ENCODE measurements at places on chromosomes 6 and 20.

GRCh38 chr20:50730765-50731054 is 670 bp upstream of the PARD6B start:
- DNase-seq, result no peak

- no peak for DNase-seq
These were observed 87.3 kb downstream of the PKHD1 start for GRCh38 chr6:52000064-52000463.

- no peak for DNase-seq
These were observed 81.5 kb downstream of the EDN1 start for GRCh38 chr6:12371641-12372146.

DNA sequence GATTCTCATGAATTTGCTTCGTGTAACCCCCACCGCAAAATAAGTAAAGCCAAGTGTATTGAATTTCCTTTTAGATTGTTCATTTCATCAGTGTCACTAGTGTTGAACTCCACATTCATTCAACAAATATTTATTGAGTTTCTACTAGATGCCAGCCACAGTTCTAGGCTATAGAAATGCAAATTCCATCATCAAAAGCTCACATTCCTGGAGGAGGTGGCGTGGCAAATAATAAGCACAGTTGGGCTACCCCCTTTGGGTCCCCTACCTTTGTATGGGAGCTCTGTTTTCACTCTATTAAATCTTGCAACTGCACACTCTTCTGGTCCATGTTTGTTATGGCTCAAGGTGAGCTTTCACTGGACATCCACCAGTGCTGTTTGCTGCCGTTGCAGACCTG is 12.7 kb upstream of the ME1 start:
- DNase-seq, result no peak

DNA sequence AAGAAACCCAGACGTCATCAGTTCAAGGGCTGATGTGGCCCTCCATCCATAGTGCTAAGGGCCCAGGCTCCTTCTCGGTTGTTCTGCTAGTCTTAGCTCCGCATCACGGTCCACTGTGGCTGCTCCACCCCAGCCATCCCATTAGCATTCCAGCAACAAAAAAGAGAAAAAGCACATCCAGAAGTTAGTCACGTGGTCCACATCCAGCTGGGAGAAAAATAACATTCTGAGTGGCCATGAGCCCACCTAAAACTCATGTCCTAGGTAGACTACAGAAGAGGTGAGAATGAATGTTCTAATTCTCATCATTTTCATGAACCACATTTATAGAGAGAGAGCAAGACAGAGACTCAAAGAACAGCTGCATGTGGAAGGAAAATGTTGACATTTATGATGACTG is 49.4 kb upstream of the TAB2 start:
- DNase-seq, result no peak

DNA sequence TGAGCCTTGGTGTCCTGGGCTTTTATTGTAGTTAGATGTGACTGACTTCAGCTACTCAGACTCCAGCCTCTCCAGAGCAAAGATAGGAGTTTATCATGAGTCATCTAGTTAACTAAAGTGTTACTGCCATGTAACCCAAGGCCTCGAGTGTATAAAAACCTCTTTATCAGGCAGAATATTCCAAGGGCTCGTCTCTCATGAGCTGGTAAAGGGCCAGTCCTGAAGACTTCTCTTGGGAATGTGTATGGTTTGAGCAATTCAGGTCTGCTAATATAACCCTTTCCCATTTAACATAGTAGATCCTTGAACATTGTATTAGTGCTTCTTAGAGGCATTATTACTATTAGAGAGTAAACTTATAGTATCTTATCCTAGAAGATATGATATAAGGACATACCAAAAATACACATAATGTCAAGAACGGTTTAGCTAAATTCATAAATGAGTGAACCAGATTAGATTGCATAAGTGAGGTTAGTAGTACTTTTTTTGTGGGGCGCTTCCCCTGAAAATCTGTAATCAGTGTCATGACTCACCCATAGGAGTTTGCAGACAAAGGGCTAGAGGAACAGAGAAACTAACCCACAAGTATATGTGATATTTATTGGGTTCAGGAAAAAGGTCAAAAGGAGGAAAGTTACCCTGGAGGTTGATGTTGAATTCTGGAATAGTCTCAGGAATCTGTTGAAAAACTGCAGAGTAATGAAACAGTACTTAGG is 16.0 kb downstream of the DSE start:
- no peak for DNase-seq

- DNase-seq, result no peak
These were observed 37.7 kb downstream of the ARHGAP18 start for GRCh38 chr6:129672341-129672682.

DNA sequence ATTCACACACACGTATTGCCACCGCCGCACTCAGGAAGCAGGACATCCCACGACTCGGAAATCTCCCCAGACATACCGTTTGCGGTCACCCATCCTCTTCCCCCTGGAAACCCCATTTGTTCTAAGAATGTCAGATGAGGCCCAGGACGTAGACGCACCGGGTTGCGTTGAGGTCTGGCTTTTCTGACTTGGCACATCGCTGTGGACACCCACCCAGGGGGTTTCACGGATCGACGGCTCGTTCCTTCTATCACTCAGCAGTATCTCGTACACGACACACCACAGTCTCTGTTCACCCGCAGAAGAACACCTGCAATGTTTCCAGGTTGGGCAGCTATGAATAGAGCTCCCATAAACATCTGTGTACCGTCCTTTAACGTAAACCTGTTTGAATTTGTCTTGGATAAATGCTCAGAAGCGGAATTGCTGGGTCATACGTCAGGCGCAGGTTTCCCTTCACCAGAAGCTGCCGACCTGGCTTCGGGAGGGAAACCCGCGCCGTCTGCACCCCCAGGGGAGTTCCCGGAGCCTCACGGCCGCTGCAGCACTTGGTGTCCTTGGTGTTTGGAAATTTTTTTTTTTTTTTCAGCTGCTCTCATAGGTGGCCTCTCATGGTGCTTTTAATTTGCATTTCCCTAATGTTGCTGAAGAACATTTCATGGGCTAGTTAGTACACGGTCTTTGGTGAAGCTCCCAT is 9.3 kb upstream of the EEF1A2 start:
- no peak for DNase-seq

GRCh38 chr20:32544260-32544722 is 40.8 kb downstream of the NOL4L start:
- no peak for DNase-seq

DNA sequence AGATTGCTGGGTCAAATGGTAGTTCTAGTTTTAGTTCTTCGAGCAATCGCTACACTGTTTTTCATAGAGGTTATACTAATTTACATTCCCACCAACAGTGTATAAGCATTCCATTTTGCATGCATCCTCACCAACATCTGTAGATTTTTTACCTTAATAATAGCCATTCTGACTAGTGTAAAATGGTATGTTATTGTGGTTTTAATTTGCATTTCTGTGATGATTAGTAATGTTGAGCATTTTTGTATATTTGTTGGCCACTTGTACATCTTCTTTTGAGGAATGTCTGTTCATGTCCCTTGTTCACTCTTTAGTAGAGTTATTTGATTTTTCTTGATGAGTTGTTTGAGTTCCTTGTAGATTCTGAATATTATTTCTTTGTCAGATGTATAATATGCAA is 236.2 kb downstream of the GRM1 start:
- no peak for DNase-seq

DNA sequence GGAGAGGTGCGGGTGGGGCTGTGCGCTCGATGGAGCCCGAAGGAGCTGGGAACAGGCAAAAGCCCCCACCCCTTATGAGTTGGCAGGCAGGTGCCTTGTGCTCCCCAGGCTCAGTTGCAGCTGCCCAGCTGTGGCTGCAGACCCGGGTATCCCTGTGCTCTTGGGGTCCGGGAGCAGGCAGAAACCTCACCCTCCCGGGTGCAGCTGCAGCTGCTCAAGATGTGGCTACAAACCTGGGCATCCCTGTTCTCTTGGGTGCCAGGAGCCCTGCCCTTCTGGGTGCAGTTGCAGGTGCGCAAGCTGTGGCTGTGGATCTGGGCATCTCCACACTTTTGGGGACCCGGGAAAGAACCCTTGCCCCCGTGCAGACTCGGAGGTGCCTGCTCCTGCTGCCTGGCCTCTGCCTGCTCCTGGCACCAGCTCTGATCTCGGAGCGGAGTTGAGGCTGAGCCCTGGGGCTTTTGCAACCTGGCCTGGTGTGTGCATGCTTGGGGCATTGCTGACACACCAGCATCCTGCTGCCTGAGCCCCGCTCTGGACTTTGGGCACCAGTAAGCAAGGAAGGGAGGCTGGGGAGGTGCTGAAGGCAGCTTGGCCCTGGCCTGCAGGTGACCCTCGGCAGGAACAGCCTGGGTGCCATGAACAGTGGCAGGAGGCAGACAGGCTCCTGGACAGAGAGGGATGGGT is 21.6 kb downstream of the OR2J3 start:
- no peak for DNase-seq

Measured in NCI-H1417 treated with DMSO at 0.1 percent for 48 hours (cell line).